ENCODE measurements at places on chromosomes 6 and 20.
A peak's percentile ranks its signal among the peaks of the same experiment; 100 is the strongest.

DNA sequence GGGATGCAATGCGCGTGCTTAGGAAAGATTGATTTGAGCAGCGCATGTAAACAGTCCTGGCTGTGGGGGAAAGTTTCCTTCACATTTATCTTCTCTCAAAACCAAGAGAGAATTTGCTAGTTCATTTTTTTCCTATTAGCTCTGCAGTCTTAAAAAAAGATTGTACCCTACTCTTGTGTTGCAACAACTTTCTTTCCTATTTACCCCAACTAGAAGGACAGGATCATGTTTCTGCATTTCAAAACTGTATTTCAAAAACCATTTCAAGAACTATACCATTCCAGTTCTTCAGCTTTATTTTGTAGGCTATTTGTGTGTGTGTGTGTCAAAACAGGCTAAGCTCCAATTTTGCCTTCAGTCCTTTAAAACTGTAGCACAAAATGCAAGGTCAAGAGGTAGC is 473.1 kb downstream of the KIF16B start:
- DNase-seq = no peak

DNA sequence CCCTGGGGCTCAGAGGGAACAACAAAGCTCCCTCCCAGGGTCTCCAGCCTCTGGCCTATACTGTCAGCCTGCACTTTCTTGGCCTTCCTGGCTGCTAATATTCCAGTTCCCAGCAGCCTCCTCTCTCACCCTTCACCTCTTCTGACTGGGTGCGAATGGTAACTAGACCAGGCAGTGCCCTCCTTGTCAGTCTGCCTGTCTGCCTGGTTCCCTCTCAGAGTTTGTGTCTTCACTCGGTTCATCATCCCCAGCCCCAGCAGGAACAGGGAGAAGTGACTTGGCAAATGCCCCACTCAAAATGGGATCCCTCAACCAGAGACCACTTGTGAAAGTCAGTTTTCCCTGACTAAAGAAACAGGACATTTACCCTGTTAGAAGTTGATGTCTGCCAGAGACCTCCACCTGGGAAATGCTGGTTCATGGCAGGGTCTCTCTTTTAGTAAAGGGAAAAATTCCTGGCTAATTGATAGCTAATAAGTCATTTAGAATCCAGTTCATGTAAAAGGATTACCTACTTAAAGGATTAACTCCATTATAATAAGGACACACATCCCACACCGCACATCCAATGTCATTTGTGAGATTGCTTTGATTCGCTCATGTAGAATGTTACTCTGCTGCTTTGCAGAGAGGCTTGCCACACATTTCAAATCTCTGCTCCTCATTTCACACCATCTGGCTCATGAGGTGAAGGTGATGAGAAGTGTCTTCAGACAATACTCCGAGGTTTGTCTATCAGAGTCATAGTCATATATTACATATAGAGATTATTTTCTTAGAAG is 18.6 kb upstream of the MICB start:
- no peak for DNase-seq

DNA sequence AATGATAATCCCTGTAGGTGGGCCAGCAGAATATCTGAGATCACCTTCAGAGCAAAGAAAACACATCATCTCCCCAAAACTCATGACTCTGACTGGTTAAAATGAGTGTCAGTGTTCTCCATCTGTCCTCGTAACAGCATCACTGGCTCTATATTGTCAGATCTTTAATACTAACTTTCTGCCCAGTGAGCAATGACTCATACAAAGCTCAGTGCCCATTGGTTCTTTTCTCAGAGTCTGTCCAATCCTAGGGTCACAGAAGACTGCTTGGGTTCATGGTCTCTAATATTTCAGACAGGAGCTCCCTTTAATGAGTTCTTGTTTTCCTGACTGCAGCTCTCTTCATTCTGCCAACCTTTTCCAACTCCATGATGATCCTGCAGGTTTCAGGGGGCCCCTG is 36.4 kb downstream of the HLA-DPB1 start:
- DNase-seq = peak; percentile 49

DNA sequence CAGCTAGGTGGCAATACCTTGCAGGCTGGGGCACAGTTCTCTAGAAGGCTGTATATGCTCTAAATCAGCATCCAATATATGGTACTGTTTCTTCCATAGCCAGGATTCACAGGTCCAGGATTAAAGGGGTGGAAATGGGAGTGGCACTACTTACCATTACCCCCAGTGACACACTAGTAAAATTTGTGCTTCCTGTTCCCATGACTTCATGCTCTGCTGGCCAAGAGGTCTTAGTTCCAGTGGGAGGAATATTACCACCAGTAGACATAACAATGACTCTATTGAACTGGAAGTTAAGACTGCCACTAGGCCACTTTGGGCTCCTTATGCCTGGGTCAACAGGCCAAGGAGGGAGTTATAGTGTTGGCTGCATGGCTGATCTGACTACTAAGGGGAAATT is 174.3 kb upstream of the TNFAIP3 start:
- DNase-seq = no peak

DNA sequence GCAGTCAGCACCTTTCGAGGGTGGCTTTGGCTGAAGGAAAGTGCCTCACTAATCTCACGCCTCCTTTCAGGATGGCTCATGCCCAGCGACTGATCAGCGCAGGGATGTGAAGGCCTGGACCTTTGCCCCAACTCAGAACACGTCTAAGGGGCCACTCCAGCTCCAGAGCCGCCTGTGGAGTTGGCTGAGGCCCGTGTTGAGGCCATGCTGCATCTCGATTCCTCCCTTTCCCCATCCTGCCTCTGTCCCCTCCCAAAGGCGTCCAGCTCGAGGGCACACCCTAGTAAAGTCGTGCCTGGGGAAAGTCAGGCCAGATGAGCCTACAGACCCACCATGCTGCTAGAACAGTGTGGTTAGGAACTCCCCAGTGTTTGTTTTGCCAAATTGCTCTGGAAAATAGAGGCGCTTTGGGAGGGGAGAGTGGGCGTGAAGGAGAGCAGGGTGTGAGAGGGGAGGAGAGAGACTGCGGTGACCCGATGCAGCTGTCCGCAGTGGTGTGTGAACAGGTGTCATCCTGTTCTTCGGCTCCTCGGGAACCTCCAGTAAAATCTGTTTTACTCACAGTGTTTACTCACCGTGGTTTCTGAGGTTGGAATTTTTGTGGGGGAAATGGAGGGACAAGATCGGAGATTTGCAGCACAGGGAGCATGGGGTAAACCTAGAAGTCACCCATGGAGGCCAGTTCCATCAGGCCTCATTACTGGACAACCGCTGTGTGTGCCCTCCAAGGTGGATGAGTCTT is 85.0 kb upstream of the PMEPA1 start:
- no peak for DNase-seq

All from memory B cell (primary cell).